ENCODE measurements at places on chromosomes 4 and X.

DNA sequence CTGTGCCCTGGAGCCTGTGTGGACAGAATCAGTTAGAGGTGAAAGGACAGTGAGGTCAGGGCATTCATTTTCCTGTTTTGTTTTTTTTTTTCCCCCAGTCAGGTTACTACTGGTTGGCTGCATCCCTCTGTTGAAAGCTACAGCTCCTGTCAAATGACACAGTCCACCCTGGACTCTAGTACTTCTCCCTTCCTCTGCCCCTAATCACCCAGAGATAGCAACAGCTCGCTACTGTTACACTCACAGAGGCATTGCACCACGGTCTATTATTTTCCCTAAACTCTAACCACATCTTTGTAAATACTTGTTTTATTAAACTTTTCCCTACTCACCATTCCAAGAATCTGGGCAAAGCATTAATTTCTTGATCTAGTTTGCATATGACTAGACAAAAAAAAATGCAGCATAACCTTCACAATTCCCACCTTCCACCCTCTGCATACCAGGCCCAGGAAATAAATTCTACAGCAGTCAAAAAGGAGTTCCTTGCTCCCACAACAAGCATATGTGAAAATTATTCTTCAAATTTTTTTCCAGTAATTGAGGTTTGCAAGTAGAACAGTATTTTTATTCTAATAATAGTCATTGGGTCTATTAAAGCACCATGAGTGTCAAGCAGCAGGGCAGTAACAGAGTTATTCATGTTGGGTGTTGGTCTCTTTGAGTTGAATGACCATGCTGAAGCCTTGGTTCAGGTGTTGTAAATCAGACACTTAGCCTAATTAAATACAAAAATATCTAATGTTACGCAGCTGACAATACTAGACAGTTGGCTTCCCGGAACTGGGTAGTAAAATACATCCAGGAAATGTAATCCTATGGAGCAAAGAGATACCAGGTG lies 329.2 kb downstream of the INPP4B start:
- no peak for DNase-seq

- DNase-seq: no peak
Observed at GRCh38 chr4:140081641-140082390, 72.2 kb downstream of the MAML3 start.

DNA sequence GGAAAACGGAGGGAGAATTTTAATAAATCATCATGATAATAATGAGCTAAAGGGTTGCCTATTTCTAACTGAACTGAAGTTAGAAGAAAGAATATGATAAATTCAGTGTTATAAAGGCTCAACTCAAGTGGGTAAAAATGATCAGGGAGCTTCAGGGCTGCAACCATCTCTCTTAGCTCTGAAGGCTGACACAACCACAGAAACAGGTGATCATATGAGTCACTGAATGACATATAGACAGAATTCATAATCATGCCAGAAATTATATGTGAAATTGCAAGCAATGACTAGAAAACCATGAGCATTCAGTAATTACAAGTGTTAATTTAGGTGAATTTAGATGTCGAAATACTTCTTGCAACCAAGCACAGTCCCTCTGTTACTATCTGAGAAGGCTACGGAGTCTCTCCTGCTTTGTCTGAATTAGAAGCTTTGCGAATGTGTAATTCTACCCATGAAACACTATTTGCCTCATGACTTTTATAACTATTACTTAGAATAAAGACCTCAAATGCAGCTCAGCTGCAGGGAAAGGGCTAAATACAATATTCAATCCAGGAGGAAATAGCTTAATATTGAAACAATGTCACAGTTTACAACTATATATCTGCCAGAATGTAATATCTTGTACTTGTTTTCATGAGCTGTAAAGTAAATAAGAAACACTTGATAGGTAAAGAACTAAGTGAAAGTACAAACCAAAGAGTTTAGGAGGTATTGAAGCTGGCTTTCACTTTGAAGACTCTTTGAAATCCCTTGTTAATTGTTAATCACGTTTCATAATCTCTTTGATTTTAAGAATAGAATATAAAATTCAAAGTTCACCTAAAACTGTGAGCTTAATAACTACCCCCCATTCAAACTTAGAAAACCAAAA lies 1972.6 kb downstream of the ARAP2 start:
- DNase-seq: no peak

- DNase-seq: peak; percentile 91
Observed at GRCh38 chrX:74614093-74614909, at the start of gene RLIM. Gene RLIM (minus strand): TSS chrX:74614624. CDS start chrX:74595977, 18,647 bp downstream.

- no peak for DNase-seq
Observed at GRCh38 chr4:137688651-137689050, 156.4 kb upstream of the PCDH18 start.

- DNase-seq: peak; percentile 64
Observed at GRCh38 chrX:8743126-8743732, 11.3 kb upstream of the ANOS1 start.

DNA sequence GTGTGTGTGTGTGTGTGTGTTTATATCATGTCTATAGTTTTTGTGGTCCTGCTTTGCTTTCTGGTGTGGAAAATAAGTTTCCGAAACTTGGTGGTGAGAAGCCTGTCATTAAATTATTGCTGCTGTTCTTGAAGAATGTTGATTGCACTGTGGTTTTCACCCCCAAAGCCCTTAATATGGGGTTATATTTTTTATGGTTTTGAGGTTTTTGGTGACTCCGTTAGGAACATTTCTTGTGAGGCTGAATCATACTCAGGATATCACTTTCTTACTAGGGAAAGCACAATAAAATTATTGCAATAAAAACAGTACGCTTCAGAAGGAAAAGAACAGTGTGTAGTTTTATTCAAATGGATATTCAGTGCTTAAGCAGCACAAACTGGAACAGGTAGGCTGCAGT lies 539.1 kb upstream of the MAGEB18 start:
- no peak for DNase-seq

DNA sequence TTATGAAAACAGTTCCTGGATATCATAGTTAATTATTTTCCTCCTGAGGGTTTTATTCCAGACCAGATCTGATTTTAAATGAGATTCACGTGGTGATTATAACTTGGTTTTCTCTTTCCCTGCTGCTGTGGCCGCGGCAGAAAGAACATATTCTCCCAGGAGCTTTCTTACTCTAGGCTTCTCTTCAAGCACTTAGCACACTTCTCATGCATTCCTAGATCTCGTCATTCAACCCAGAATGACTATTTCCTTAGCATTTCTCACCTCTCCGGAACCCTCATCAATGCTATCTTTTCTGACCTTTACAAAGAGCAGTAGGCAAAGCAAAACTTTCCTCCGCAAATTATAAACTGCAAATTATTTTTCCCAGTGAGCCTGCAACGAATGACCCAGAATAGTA lies 122.9 kb downstream of the GPAT3 start:
- no peak for DNase-seq

- DNase-seq: no peak
Observed at GRCh38 chr4:185796176-185796575, 15.8 kb downstream of the SORBS2 start.

DNA sequence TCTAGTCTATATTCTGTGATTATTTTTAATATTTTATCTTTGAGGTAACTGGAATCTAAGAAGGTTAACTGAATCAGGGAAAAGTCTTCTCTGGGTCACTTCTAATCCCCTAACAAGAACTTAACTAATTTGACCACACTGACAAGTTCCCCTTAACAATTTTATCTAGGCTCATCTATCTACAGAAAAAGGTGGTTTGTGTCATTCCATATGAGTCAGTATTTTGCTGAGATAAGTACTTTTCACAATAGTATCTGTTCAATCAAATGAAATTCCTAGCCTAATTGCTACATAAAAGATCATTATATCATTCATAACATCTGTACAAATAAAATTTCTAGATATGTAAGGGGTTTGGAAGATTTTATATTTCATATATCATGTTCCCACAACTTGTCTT lies 45.6 kb downstream of the COL25A1 start:
- no peak for DNase-seq

GRCh38 chrX:111652719-111653118 lies 28.3 kb upstream of the ALG13 start:
- no peak for DNase-seq

- DNase-seq: no peak
Observed at GRCh38 chrX:120485315-120485637, 16.2 kb upstream of the LAMP2 start.

DNA sequence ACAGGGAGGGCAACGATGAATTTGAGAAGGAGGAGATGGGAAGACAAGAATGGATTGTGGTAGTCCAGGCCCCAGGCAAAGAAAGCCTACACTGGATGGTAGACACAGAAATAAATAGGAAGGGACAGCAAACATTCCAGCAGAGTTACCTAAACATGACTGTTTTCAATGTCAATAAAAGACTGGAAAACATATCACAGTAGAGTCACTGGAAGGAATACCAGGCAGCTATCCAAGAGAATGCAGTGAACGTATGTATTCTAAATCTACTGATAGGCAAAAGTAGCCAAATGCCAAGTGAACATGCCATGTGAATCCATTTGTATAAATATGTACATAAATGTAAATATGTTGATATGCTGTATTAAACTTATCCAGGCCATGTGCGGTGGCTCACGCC lies 183.0 kb downstream of the PALLD start:
- no peak for DNase-seq

GRCh38 chr4:108160741-108161352 lies 7.9 kb downstream of the LEF1 start:
- DNase-seq: no peak

DNA sequence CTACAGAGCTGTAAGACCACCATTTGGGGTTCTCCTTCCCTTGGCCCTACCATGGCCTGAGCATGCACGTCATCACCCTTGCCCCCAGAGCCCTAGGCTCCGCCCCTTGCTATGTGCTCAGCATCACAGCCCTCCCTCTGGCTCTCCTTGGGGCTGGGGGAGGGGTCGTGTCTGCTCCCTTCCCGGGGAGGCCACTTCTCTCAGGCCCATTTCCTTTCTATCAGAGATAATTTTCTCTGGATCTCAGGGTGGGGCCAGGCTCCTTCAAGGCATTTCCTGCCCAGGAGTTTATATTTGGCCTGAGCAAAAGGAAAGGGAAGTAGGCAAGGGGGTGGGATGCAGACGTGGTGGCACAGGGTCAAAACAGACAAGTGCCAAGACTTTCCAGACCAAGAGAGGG lies 55.9 kb downstream of the STARD8 start:
- DNase-seq: no peak

DNA sequence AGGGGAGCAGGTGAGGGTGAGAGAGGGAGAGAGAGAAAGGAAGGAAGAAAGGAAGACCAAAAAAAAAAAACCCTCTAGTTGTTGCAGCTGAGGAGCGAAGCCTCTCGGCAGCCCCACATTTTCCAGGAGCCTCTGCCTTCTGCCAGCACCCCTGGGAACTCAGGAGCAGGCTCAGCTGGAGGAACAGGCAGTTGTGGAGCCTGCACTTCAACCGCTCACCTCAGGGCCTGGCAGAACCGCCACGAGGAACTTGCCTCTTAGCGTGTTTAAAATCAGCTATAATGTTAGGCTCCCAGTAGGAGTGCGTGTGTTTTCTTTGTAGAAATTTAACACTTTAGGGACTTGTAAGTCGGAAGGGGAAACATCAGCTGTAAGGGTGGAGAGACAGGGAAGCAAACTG lies 65.7 kb downstream of the SEL1L3 start:
- no peak for DNase-seq

DNA sequence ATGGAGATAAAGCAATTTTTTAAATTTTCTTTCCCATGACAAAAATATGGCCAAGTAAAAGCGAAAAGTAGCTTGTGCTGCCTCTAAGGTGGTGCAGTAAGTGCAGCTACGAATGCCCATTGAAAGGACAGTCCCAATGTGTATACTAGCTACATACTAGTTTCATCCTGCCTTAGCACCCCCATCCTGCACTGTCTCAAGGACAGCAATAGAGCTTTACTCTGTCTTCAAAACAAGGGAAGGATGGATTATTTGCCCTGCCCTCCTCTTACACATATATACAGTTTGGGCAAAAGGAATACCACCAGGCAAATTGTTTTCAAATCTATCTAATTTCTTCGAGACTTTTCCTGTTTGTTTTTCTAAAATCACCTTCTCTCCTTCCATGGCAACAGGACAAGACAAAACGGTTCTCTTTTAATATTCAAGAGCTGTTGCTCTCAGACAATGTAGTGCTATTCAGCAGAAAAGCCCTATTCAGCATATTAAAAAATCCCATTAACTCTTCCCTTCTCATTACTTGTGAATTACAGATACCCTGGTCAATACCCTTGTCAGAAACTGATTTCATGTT lies 75.1 kb upstream of the SLC7A11 start:
- no peak for DNase-seq

DNA sequence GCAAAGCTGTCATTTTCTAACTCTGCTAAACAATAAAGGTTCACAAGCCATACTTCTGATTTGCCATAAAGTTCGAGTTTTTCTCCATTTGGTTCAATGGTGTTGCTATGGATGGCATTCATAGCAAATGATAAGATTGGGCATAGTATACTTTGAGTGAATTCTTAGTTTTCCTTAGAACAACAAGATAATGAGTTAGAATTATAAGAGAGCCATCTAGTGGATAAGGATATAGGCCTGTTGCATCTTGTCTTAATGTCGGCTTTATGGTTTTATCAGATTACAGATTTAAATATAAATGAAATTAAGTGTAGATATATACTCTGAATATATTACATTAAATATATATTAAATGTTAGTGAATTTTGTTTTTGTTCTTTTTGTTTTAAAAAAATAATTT lies 644.6 kb downstream of the IL1RAPL1 start:
- no peak for DNase-seq

GRCh38 chrX:71652405-71652804 lies 14.9 kb upstream of the LOC101059915 start:
- DNase-seq: peak; percentile 70

DNA sequence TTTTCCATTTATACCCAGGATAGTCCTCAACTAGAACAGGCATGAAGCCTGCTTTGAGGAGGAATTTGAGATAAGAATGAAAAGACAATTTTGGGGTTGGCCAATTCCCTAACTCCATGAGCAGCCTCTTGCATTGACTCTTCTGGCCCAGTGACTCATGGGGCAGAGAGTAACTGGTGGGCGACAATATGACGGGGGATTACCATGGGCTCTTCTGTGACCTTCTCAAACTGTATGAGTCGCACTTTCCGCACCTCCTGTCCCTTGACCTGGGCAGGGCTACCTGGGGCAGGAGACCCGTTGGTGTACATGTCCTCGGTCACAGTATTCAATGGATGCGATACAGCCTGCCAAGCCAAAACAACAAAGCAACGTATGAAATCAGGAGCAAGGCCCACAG lies 13.3 kb downstream of the MPP1 start:
- DNase-seq: no peak

- no peak for DNase-seq
Observed at GRCh38 chr4:11155208-11155867, 273.4 kb downstream of the HS3ST1 start.

DNA sequence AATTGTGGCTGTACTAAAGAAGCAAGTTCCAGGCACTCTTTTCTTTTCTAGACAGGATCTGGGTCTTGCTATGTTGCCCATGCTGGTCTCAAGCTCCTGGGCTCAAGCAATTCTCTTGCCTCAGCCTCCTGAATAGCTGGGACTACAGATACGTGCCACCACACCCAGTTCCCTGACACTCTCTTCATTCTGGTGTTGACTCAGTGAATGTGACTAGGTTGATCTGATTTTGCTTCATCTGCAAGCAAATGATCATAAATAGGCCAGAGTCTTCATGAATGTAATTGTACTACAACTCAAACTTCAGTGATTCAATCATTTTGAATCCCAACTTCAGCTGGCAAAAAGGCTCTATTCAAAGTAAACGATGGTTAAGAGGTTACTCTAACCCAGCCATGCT lies 78.5 kb downstream of the APBB2 start:
- DNase-seq: no peak

GRCh38 chrX:35289952-35290351 lies 347.4 kb downstream of the FAM47B start:
- no peak for DNase-seq

Data from activated CD4-positive, alpha-beta T cell treated with anti-CD3 and anti-CD28 coated beads for 4 hours (primary cell).